ENCODE measurements at places on chromosomes 12 and 14.
A peak's percentile ranks its signal among the peaks of the same experiment; 100 is the strongest.

DNA sequence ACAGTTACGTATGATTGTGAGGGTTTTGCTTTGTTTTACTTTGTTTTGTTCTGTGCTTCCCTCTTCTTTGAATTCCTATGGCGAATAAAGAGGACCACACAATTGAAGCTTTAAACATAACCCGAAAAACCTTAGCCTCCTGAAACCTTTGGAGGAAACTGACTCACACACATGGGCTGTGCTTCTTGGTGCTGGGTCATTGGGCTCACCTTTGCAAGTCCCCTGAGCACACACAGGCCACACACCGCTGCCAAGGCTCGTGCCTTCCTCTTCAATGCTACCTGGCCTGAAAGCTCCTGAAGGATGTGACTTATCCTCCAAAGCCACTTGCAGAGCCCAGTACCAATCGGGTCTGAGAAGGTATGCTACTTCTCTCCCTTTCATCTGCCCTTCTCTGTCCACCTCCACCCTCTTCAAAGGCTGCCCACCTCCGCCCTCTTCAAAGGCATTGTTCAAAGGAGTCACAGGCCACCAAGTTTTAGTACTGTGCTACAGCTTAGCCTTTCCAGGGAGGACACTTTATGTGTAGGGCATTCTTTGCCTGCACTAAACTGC lies 114.6 kb downstream of the FOXN3 start:
- no peak for DNase-seq

DNA sequence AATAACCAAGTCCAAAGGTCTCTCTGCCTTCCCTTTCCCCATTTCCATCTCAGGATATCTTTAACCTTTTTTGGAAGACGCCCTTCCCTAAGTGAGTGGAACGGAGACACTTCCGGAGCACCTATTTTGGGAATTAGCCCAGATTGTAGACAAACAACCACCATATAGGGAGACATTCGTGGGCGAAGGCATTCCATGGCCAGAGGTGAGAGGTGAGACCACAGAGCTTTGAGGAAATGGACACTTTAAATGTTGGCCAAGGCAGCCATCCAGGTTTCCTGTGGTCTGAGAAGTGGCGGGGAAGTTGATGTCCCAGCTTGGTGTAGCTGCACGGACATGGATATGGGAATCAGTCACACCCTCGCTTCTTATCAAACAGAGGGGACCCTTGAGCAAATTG lies 69.4 kb upstream of the BDKRB2 start:
- no peak for DNase-seq

- no peak for DNase-seq
These were observed 7.1 kb downstream of the SLC6A12 start for GRCh38 chr12:206746-207440.

- no peak for DNase-seq
These were observed 34.5 kb upstream of the PLEK2 start for GRCh38 chr14:67446371-67447032.

DNA sequence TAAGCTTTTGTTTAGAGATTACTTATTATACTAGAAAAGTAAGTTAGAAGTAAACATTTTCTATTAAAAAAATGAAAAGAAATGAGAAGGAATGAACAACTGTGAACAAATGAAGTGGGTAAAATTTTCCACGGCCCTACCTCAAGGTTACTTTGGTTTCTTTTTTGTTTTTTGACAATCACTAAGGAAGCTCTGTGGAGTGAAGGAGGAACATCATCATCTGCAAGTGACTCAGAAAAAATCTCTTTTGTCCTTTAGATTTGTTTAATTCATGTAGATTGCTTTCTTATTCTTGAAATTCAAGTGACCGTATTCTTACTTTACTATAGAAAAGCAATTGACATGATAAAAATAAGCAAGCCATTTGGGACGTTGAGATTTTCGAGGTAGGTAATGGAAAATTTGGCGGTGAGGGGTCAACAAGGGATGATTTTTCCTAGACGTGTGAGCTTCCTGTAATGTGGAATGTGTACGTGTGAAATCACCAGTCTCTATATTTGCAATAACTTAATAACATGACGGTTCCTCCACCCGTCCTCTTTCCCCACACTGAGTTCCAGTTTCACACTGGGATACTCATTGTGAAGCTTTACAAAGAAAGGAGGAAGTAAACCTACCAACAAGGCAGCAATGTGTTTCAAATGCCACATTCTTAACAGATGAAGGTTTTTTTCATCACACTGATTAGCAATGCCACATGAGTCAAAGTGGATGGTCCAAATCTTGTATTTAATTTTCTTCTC lies 62.3 kb upstream of the EGLN3 start:
- no peak for DNase-seq

GRCh38 chr14:33352821-33353220 lies 414.1 kb downstream of the NPAS3 start:
- no peak for DNase-seq

- no peak for DNase-seq
These were observed 30.7 kb upstream of the SLC17A8 start for GRCh38 chr12:100326208-100326607.

GRCh38 chr12:116677202-116677661 lies 60.6 kb downstream of the SPRING1 start:
- no peak for DNase-seq

DNA sequence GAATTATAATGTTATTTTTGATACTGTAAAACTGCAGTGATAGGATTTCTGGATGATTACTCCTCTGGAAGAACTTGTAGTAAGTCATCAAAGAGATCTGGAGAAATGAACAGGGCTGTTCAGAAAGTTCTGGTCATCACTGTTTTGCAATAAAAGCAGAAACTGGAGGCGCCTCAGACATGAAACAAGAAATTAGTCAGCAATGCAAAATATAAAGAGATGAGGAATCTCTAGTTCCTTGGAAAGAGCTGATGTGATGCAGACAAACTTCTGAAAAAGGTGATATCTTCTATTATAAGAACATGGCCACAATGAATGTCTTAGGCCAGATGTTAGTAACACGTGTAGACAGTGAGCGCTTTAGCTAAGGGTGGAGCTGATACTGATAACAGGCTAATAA lies 9.5 kb downstream of the ACIN1 start:
- no peak for DNase-seq

DNA sequence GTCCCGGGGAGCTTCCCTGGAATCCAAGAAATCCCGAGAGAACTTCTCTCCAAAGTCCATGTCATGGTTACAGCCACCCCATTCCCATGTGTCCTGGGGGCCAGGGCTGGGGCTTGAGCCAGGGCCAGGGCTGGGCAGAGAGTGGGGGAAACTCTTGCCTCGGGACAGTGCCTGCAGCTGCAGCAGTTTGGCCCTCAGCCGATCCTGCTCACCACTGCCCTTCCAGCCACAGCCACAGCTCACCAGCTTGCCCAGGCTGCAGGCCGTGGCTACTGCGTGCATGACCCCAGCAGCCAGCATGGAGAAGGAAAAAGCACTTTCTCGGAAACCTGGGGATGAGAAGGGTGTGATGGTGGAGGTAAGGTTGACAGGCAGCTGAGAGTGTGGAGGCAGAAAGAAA lies 3.5 kb downstream of the WNT10B start:
- no peak for DNase-seq

DNA sequence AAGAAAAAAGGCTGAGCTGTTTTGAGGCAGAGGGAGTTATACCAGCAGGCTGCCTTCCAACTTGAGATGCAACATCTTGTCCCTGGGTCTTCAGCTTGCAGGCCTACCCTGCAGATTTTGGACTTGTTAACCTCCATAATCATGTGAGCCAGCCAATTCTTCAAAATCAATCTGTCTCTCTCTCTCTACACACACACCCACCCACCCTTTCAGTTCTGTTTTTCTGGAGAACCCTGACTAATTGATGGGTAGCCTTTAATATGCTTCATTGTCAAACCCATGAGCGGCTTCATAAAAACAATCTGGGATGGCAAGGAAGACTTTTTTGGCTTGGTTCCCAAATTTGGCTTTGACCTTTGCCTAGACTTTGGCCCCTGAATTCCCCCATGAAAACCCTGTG lies 113.9 kb downstream of the TMX1 start:
- DNase-seq = no peak

- DNase-seq = no peak
These were observed 747.4 kb downstream of the VRK1 start for GRCh38 chr14:97544571-97544970.

DNA sequence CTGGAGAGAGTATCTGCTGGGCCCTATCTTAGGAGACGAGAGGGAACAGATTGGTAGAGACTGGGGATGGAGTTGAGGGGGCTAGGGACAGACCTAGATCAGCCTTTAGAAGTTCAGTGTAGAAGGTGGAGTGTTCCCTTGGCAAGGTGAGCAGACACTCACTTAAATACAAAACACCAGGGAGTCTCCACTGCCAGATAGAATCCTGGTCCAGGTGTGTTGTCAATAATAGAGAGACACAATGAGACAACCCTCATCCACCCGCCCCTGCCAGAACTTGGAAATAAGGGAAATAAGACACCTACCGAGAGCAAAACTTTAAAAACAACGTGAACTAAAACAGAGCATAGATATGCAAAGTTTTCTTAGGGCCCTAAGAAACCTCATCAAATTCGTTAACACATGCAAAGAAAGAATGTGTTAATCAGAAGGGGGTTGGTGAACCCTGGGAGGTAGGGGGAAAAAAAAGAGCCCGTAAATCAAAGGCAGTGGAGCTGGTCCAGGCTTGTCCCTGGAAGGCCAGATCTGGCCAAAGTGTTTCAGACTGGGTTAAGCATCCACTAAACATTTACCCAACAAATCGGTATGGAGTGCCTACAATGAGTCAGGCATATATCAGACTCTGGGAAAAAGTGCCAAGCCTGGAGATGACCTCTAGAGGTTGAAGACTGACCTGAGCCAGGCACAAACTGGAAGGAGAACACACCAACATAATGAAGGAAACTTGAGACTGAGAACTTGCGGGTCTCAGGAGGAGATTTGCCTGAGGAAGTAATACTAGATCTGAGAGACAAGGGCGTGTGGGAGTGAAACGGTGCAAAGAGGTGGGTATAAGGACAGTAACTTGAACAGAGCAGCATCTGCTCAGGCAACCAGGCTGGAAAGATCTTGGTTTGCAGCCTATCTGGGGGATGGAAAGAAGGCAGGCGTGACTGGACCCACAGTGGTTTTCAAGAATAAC lies 37.0 kb upstream of the OTX2 start:
- no peak for DNase-seq

DNA sequence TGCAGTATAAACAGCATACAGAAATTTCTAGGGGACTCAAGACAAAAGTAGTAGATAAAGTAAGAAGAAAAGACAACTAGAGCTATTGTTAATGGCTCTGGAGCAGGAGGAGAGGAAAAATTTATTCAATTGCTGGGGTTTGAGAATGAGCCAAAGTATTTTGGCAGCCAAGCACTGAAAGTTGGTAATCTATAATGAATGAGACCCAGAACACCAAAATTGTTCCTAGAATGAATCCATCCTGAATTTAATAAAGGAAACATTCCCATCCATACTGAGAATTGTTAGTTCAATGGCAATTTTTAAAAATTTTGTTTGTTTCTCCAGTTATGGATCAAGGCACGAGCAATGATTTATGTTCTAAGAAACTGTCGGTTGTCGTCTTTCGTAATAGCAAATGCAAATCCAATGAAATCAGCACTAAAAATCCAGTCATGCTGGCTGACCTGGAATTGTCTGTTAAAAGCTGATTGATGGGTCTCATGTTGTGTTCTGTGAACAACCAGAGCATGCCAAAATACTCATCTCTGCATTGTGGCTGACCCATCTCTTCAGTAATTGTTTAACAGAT lies 170.9 kb upstream of the LMNTD1 start:
- no peak for DNase-seq

DNA sequence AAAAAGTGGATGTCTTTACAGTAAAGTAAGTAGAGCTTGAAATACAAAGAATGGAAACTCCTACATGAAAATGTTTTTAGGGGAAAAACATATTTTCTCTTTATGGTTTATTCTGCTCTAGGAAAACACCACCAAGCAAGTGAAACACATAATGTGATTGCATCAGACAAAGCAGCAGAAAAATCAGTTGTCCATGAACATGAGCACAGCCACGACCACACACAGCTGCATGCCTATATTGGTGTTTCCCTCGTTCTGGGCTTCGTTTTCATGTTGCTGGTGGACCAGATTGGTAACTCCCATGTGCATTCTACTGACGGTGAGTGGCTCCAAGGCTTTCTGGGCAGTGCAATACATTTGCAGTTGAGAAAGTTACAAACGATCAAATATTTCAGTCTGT lies 42.6 kb upstream of the PLEKHD1 start:
- no peak for DNase-seq

DNA sequence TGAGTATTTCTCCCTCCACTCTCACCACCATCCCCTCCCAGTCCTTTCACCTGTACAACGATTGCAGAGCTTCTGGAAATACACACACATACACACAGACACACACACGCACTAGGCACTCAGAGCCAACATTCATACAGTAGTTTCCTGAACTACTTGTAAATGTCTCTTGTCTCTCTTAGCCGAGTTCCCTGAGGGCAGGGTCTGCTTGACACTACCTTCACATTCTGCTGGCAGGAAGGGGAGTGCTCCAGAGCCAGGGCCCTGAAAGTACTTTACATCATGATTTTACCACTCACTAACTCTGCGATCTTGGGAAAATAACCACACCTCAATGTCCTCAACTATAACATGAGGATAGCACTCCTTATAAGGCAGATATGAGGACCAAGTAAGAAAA lies 82.7 kb downstream of the GAS2L3 start:
- no peak for DNase-seq

DNA sequence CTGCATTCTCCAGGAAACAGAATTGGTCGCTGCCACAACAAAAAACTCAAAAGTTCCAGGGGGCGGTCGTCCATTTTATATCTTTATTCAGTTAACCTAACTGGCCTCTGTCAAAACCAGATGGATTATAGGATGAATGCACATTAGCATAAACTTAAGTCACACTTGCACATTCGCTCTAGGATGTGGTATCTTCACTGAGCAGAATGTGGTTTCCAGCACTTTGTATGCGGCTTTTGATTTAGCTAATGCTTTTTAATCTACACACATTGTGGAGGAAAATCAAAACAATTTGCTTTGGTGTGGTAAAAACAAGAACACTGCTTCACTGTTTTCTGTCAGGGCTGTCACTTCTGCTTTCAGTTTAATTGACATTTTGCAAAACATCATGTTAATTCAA lies 4.5 kb downstream of the TAS2R50 start:
- peak; percentile 61 for DNase-seq

DNA sequence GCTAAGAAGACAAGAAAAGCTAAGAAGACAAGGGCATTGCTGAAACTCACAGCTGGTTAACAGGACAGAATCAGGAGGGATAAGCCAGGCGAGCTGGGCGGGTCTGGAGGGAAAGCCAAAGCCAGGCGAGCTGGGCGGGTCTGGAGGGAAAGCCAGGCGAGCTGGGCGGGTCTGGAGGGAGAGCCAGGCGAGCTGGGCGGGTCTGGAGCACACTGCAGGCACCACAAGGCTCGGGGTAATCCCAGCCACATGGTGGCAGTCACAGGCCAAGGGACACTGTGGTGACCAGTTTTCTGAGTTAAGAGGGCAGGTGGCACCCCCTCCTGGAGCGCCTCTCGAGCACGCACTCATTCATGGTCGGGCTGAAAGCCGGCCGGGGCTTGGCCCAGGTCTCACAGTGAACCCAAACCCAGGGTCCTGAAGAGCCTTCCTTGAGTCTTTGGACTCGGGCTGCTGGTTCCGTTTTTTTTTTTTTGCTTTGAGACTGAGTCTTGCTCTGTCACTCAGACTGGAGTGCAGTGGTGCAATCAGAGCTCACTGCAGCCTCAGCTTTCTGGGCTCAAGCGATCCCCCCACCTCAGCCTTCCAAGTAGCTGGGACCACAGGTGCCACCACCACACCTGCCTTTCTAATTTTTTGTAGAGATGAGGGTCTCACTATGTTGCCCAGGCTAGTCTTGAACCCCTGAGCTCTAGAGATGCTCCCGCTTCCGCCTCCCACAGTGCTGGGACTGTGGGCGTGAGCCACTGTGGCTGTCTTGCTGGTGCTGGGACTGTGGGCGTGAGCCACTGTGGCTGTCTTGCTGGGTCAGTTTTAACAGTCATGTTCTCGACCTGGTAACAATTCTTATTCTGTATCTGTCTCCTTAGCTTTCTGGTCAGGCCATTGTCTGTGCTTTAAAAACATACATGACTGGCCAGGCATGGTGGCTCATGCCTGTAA lies 40.2 kb downstream of the HSP90AA1 start:
- DNase-seq = peak; percentile 23

All from CD4-positive, alpha-beta T cell treated with Interleukin-12 subunit alpha and Interleukin-12 subunit beta, for 1 hour (primary cell).